ENCODE measurements at places on chromosomes 5 and 9.

DNA sequence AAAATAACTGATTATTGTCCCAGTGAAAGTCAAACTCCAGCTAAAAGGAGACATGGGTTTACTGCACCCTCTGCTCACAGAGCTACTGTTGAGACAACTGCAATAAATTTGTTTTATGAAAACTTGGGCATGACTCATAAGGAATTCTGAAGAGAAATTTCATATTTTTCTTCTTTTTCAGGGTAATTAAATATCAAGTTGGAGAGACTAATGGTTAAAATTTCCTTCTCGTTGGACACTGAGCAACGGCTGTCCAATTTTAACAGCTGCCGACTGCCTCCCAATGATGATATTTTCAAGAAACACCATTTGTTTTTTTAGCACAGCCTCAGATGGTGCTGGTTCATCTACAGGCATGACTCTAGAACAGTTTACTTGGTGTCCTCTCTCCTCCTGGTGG, 259.2 kb upstream of the RGMB start:
- no peak for DNase-seq

DNA sequence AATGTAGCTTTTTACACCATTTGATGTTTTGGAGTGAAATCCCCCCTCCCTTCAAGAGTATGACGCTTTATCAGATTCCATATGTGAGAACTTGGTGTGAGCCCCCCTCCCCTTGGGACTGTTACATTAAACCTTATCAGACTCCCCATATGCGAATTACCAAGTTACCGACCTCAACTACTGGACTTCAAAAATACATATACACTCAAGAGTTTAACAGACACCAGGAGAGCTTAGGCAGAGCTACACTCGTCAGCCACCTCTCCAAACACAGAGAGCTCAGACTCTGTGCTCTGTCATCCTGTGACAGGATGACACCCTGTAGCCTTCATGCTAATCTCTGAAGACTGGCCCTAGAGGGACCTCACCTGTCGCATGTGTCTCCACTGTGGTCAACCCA, 50.2 kb downstream of the FAM114A2 start:
- DNase-seq: no peak

DNA sequence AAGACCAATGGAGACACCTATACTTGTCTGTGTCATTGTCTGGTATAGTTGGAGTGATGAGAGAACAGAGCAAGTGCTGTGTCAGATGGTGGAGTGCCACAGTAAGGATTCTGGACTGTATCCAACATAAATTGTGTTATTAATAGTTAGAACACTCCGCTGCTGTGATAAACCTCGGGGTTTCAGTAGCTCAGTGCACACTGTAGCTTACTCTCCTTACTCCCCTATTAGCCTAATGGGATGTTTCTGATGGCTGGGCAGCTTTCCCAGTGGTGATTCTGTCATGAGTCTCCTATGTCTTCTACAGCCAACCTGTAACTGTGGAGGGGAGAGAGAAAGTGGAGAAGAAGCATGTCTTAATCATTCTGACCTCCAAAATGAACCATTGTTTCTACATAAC, 127.6 kb upstream of the PTCH1 start:
- peak; percentile 15 for DNase-seq

DNA sequence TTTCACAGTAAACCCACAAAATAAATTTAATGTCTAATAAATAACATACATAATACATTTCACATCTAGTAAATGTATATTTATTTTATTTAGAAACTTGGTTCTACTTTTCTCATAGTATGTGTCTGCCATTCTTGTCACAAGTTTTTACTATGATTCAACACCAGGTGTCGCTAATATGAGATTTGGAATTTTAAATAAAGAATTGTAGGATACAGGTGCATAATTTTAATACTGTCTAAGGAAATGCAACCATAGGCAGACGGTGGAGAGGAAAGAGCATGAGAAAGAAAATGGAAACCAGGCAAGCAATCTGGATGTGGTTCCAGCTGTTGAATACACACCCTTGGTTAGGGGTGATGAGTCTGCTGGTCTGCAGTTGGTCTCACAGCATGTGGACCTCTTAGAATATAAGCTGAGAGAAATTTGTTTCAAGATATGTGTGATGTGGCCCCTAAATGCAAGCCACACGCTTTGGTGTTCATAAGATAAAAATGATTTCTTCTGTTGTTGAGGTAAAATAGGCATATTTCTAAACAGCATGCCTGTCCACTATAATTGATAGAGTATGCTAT, 114.7 kb upstream of the TXNDC8 start:
- peak; percentile 15 for DNase-seq

DNA sequence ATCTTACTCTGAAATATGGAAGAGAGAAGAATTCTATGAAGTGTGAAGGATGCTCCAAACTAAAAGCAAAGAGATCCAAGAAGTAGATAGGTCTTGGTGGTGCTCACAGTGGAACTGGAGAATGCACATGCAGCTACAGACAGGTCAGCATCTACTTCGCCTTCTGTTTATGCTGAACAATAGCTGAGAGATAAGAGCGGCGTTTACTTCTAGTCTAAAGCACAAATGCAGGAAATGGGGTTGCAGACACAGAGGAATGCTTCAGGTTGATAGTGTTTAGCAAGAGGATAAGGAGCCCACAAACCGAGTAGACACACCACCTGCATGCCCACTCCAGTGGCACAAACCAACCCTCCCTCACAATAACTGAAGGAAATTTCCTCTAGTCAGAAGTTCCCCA, 180.0 kb upstream of the RGMB start:
- DNase-seq: no peak

DNA sequence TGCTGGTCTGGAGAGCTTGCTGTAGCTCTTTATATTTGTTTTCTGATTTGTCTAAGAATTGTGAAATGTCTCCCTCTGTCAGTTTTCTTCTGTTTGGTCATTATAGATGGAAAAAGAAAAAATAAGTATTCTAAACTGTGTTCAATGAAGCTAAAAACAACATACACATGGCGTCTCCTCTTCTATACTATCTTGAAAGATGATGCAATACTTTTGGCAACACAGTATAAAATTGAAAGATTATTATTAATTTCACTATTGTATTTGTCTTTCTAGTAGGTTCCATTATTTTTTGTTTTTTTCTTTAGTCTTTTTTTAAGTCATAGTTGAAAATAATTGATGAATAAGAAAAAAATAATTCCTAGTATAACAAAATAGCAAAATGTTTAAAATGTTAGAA, 22.5 kb downstream of the CCDC192 start:
- no peak for DNase-seq

DNA sequence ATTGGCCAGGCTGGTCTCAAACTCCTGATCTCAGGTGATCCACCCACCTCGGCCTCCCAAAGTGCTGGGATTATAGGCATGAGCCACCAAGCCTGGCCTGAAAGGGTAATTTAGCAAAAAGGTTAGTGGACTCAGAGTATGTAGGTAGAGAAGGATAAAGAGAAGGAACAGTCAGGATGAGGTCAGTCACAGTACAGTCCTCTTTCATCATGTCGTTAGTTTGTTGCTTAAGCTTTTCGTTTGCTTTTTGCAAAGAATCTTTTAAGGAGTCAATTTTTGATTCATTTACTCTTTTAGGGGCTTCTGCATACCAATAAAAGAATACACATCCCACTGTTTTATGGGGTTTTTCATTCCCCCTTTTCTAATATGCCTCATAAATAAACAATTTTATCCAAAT, 17.8 kb upstream of the GBGT1 start:
- no peak for DNase-seq

- DNase-seq: no peak
These were observed 581 bp upstream of the C9orf40 start for GRCh38 chr9:74953235-74953751.

DNA sequence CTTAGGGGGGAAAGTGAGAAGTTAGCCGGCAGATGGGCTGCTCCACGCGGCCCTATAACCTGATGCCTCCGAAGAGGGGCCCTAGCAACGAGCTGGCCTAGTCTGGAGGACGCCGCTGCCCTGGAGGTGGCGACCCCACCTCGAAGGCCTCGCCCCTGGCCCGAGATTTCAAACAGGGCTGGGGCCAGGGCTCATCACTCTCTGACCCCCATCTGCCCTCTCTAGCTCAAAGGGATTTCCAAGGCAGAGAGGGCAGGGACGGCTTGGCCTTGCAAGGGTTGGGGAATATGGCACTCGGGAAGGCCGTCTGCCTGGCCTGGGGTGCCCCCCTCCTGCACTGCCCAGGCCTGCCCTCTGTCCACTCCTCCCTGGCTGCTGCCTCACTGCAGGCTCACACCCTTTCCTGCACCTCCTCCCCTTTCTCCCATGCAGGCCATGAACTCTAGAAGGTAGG, 25.5 kb upstream of the TIFAB start:
- DNase-seq: no peak

- DNase-seq: no peak
These were observed 65.5 kb upstream of the SMIM23 start for GRCh38 chr5:171720086-171720485.

- DNase-seq: no peak
These were observed 6.3 kb downstream of the MTREX start for GRCh38 chr5:55313870-55314617.

DNA sequence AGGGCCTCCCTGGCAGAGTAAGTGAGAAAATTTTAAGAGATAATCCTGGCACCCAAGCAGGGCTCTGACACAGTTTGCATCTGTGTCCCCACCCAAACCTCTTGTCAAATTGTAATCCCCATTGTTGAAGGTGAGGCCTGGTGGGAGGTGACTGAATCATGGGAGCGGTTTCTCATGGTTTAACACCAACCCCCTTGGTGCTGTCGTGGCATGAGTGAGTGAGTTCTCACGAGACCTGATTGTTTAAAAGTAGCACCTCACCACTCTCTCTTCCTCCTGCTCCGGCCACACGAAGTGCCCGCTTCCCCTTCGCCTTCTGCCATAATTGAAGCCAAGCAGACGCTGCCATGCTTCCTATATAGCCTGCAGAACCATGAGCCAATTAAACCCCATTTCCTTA, 80.1 kb downstream of the FBXW11 start:
- DNase-seq: no peak

DNA sequence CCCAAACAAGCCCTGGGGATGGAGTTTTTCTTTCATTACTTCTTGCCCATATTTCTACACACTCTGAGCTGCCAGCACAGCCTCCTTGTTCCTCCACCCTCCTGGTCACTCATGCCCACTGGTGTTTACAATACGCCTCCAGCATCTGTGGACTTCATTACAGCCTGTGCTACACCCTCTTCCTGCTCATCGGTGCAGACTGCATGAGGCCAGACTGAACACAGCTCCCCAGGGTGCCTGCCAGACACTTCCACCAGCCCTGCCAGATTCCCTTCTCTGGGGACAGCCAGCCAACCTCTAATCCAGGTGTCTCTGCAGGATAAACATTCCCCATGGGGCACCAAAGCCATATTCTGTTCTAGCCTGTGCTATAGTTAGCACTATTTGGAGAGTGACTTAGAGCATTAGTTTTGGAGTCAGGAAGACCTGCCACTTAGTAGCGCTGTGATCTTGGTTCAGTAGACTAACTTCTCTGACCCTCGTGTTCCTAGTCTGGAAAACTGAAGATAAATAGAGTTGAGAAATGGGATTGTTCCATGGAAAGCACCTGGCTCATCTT, 163.8 kb upstream of the KLF4 start:
- no peak for DNase-seq

DNA sequence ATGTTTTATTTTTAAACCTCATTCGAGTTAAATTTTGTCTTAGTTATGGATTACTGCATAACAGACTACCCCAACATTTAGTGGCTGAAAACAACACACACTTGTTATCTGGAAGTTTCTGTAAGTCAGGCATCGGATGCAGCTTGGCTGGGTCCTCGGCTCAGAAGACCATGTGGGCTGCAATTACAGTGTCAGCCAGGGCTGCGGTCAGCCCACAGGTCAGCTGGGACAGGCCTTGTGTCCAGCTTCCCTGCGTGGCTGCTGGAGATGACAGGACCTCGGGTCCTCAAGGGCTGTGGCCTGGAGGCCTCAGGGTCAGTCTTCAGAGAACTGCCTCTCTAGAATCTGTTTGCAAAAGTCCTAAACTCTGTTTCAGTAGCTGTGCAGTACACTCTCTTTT, 219.0 kb upstream of the IRX1 start:
- no peak for DNase-seq

DNA sequence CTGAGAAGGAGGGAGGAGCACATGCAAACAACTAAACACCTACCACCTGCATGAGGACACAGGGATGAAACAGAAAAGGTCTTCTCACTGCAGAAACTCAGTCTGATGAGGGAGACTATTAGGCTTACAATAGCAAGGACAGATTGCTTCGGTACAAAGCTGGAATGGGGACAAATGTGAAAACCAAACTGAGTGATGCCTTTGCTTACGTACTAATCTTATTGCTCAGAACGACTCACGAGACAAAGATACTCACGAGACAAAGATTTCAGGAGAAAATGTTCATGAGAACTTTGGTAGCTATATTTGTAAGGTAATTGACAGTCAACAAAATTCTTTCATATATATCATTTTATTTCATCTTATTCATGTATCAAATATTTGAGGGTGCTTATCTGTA, 71.9 kb upstream of the TAF1L start:
- peak; percentile 35 for DNase-seq

DNA sequence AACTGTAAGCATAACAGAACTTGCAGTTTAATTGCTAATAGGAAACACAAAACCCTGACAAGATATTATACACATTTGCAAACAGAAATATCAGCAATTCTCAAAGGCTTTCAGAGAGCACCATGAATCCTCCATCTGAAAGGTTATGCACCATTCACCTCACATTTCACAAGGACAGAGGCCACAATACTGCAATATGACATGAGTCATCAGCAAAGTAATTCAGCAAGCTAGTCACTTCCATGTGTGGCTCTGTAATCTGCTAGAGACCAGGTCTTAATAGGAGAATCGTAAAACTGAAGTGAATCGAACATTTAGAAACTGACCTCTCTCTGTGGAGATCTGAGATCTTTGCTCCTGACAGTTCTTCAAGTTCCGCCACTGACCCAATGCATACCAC, 28.3 kb downstream of the IARS1 start:
- DNase-seq: peak; percentile 32

GRCh38 chr9:120463765-120464164, 116.2 kb downstream of the CDK5RAP2 start:
- DNase-seq: no peak

DNA sequence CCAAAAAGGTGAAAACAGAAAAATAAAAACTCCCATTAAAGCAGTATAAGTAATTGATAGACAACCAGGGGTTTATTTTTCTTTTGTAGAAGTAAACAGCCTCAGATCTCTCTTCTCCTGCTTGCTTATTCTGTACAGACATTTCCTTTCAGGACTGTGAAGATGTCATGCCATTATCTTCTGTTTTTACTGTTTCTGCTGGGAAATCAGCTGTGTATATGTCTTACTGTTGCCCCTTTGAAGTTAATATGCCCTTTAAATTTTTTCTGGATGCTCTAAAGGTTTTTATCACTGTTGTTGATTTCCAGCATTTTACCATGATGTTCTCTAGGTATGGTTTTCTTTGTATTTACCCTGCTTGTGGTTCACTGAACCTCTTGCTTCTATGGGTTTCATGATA, 199.5 kb downstream of the NXNL2 start:
- no peak for DNase-seq

- no peak for DNase-seq
These were observed 252.2 kb downstream of the PIK3R1 start for GRCh38 chr5:68467794-68468193.

GRCh38 chr9:92740446-92740961, 24.1 kb downstream of the BICD2 start:
- no peak for DNase-seq

All from IMR-90 (cell line).